ENCODE measurements at places on chromosomes 3 and 15.
A peak's percentile ranks its signal among the peaks of the same experiment; 100 is the strongest.

DNA sequence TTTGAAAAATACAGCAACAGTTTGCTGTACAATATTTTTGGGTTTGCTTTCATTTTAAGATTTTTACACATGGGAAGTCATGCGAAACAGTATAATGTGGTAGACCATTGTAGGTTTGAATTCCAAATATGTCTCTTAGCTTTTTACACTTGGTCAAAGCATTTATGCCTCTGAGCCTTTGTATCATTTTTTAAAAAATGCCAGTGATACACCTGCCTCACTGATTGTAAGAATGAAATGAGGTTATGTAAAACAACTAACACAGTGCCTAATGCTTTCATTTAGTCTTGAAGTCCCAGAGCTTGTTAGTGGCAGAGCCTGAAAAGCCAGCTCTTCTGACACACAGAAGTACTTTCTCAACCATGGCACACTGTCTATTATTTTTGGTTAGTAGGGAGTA is 202.0 kb downstream of the UBE2E2 start:
- DNase-seq: no peak

GRCh38 chr3:62201438-62202035 is 171.8 kb downstream of the FEZF2 start:
- DNase-seq: peak; percentile 9

DNA sequence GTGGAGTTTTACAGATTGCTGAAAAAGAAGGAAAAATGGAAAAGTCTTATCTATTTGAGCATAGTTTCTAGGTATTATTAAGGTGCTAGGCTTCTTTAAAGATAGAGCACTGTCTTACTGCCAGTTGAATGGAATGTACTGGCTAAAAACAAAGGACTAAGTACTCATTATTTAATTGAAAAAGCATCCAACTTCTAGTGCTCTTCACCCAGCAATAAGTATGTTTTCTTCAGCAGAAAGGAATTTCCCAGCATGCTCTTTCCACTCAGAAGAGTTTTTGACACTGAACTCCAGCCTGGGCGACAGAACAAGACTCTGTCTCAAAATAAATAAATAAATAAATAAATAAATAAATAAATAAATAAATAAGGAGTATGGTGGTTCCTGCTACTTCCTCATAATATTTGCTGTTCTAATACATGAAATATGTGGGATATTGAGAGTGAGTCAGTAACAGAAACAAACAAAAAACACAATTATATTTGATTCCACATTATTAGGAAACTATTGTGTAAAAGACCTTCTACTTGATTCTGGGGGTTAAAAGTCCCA is 70.6 kb downstream of the ATP13A4 start:
- DNase-seq: no peak

- DNase-seq: no peak
Observed at GRCh38 chr3:182895513-182896112, 84.7 kb downstream of the DCUN1D1 start.

GRCh38 chr3:14785207-14786155 is 33.3 kb upstream of the FGD5 start:
- DNase-seq: no peak

DNA sequence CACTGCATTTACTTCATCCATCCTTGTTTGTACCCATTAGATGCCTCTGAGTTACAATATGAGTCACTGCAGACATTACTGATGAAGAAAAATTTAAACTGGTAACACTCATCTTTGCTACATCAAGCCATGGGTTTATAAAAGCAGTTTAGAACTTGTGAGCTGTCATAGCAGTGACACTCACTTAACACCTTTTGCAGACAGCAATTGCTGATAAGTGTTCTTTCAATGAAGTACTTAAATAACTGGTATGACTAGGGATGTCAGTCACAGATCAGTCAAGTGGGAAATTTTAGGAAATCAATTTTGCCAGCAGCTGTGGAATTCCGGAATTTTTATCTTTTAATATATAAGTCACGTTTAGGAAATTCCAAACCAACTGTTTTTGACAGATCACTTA is 643.0 kb downstream of the TBL1XR1 start:
- no peak for DNase-seq

GRCh38 chr3:110750201-110750600 is 321.4 kb upstream of the NECTIN3 start:
- no peak for DNase-seq

DNA sequence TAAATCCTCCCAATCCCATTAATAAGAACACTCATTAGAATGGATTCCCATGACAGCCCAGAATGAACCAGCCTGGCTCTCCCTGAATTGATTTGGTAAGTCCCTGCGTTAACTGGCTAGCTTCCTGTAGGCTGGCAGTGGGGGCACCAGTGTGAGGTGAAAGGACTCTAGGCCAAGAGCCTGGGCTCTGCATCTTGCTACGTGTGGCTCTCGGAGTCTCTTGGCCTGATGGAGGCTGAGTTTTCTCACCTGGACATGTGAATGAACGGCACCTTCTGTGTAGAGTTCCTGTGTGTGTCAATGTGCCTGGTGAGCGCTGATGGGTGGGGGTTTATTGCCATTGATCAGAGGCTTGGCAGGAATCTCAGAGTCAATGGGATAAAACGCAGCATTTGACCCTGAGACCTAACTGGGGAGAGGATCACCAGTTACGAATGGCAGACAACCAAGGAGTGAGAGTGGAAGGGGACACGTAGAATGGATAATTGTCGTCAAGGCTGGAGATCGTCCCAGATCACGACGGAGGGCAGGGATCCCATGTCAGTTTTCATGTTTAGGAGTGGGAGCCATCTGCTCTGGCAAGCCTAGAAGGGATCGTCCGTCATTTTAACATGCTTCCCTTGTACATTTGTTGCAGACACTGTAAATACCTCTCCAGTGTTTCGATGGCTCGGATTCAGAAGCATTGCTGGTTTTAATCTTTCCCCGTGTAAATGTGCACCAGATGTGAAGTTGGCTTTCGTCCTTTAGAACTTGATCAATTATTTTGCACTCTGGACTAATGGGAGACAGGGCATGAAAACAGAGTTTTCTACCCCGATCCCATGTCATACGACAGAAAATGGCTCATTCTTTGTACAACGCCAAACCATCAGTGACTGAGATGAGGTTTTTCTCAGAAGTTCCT is 9.0 kb upstream of the KLF13 start:
- no peak for DNase-seq

- no peak for DNase-seq
Observed at GRCh38 chr3:109809513-109809912, 472.2 kb upstream of the DPPA4 start.

DNA sequence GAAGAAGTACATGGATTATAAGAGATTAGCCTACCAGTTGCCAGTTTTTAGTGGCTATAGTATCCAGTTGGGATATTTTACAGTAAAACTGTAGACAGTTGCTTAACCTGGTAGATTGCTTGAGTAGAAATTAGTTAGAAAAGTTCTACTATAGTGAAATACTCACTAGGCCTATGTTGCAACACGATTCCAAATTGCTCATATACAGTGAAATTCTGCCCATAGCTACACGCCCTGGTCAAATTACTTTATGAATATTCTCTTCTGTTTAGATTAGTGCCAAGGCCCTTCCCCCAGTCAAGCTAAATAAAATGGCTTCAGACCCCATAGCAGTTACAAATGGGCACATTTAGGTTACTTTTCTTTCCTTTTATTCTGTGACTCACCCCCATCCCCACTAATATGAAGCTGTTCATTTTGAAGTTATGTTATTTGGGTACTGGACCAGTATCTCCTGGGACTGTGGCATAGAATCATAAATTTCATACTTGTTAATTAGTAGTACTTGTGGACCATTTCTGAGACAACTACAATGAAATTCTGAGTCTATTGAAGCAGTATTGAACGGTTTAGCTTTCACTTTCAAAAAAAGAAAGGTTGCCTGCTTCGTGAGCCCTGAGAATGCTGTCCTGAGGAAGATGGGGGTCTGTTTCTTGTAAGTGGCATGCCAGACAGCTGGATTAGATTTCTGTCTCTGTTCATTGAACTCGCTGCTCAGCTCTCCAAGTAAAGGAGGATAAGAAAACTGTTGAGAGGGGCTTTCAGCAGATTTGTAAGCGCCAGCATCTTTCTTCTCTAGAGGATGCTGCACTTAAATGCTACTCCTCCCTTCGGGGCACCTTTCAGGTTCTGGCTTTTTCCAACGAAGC is 65.8 kb upstream of the CFAP20DC start:
- DNase-seq: no peak

GRCh38 chr3:122258757-122259371 is 66.2 kb upstream of the CSTA start:
- DNase-seq: peak; percentile 55

DNA sequence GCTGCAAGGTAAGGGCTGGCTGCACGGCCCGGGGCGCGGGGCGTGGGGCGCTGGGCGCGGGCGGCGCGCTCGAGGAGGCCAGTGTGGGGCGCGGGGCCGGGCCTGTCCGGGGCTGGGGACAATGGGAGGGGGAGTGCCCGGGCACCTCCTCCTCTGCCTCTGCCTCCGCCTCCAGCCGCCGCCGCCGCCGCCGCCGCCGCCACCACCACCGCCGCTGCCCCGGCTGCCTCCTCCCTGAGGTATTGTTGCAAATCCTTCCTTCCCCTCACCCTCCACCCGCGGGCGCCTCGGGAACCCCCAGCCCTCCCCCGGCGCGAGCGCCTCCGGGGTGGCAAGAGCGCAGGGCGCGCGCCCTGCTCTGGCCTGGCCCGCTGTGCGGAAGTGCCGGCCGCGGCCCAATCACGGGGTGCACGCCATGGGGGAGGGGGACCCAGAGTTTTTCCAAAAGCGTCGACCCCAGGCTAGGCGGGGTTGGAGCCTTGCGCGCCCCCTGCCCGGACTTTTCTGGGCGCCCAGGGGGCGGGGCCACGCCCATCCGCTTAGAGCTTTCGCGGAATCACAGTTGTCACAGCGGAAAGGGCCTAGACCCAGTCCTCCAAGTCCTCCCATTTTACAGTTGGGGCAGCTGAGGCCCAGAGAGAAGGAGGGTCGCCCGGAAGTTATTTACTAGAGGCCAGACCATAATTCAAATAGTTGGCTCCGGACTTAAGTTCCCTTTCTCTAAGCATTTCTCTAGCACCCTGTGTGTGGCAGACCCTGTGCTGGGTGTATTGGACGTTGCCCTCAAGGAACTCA is at the start of gene LPP:
LPP (plus strand) TSS at position 144 of the 795 bp plus-strand sequence. CDS start 251,964 bp downstream, outside the sequence.
- DNase-seq: peak; percentile 43

DNA sequence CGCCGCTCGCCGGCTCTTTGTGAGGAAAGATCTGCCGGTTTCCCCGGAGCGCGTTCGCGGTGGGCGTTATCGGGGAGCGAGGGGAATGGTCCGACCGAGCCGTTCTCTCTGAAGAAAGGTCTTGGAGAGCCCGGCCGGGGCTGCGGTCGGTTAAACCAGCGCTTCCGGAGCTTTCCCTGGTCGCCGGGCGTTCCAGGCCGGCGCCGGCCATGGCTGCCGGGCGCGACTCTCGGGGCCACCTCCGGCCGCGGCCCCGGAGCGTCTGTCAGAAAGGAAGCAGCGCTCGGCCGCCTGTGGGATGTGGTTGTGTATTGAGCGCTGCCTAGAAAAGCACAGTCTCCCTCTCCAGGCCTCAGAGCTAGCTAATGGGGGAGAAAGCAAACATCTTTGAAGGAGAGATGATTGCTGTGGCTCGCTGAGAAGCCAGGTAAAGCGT is 731 bp downstream of the FYTTD1 start:
- DNase-seq: no peak

DNA sequence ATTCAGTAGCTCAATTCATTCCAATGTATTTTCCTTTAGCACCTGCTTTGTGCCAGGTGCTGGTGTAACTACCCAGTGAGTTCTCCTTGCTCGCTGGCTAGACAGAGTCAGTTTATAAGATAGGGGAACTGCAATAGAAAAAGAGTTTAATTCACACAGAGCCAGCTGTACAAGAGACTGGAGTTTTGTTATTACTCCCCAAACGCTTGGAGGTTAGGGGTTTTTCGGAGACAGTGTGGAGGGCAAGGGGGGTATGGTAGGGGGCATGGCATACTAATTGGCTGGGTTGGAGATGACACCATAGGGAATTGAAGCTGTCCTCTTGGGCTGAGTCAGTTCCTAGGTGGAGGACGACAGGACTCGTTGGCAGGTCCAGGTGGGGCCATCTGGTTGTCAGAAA is 5.4 kb upstream of the CFAP91 start:
- DNase-seq: no peak

- DNase-seq: no peak
Observed at GRCh38 chr3:28012830-28013229, 228.6 kb upstream of the CMC1 start.

GRCh38 chr3:44042772-44043171 is 198.9 kb upstream of the TOPAZ1 start:
- DNase-seq: no peak

DNA sequence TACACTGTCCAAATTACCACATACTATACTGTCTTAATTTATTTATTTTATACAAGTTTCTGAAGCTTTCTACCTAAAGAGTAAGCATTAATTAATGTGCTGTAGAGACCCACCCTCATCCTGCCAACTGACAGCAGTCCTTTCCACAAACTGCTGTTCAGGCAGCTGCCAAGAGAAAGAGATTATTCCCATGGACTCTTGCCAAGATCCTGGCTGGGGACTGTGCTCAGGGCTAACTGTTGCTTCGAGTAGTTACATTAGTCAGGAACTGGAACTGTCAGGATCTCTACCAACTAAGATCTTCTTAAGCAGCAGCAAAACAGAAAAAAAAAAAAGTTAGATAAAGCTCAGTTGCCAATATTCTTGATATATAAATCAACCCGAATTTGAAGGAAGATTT is 398.8 kb downstream of the MECOM start:
- peak; percentile 77 for DNase-seq

DNA sequence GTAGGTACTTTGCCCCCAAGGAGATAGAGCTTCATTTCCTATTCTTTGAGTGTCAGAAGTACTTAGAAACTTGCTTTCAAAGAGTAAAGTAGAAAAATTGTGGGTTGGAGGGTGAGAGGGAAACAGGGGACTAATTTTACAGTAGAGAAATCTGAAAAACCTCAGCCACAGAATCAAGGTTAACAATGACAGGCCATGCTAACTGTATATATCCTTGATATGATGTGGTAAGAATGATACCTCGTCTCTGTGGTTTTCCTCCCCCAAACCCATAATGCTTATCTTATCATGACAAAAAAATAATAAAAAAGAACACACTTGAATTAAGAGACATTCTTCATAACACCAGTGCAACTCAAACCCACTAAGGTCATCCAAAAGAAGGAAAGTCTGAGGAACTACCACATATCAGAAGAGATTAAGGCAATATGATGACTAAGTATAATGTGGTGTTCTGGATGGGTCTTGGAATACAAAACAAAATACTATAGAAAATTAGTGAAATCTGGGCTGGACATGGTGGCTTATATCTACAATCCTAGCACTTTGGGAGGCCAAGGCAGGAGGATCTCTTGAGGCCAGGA is 360.4 kb downstream of the ULK4 start:
- DNase-seq: no peak

DNA sequence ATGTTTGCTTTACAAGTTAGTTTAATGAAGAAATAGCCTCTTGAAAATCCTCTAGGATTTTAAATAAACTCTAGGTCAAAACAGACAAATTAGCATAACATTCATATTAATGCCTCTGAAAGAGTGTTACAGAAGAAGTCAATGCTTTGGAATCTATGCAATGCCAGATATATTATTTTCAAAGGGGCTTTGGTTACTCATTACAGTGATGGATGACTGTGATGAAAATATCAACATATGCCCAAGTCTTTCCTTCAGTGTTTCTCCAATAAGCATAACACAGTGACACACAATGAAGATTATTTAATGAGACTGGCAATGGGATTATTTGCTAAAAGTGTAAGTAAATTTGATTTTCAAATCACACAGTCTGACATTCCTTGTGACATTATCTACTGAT is 1247.2 kb downstream of the ROBO2 start:
- DNase-seq: no peak

- no peak for DNase-seq
Observed at GRCh38 chr3:65268426-65268825, 580.6 kb upstream of the ADAMTS9 start.

- no peak for DNase-seq
Observed at GRCh38 chr3:148962513-148962912, 28.8 kb upstream of the GYG1 start.

GRCh38 chr3:151112731-151113130 is 27.3 kb downstream of the MED12L start:
- DNase-seq: no peak
